ENCODE measurements at places on chromosomes 5 and 9. TPM values are rescaled to one million over a fixed set of nuclear protein-coding genes. Genes with fewer than 3 reads are reported as not detected.

DNA sequence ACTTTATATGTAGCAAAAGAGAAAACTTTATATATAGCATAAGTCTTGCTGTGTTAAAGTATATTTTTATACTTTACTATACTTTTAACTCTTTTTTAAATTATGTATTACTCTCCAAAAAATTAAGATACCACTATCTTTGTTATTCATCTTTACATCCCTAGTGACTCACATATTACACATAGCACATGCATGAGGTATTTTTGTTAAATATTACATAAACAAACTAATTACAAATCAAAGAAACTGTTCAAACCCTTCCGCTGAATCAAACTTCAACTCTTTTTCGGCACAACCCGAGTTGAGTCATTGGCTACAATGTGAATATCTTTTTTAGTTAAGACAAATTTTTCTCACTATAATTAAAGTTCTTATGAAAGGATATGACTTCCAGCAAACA lies 32.1 kb downstream of the NADK2 start:
- no peak for DNase-seq

Gene AHRR
- 1.0 TPM for polyA plus RNA-seq

- DNase-seq = no peak
Observed at GRCh38 chr9:79000230-79001002, 571.3 kb upstream of the TLE4 start.

DNA sequence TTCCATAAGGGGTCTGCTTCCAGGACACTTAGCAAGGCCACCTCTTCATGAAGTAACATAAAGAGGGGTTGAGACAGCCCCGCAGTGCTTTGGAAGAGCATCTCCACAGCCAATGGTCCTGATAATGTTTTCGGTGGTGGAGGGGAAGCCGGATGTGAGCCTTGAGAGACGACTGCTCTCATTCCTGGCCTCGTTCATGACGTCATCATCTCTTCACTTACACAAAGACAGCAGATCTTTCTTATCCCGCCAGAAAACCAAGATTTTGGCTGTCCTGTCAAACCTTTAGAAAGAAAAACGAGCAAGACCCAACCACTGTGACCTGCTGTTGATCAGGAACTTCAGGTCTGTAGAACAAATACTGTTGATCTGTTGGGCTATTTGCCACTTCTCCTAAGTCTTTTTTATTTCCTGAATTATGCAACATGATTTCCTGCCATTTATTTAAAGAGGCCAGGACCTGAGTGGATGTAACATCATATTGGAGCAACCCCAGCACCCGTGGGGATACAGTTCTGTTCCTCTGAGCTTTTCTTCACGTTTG lies 89.0 kb upstream of the IRX2 start:
- peak; percentile 13 for DNase-seq

DNA sequence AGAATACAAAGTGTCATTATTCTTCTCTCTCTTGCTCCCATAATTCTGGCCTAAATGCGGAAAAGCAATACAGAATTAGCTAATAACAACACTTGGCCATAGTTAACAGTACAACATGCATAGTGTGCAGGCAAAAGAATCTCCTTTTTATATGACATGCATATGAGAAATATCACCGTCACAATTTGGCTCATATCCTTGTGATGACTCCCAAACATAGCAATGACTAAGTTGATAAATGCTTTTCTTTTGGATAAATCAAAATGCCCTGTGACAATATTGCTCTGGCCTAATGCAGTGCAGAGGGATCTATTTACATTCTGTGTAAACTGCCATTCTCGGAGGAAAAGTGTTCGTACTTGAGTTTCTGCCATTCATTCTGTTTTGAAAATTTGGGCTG lies 121.9 kb upstream of the GHR start:
- peak; percentile 12 for DNase-seq

- DNase-seq = no peak
Observed at GRCh38 chr5:35246900-35247647, 16.8 kb upstream of the PRLR start.

Gene ABLIM3
- polyA plus RNA-seq = 57.2 TPM

GRCh38 chr9:124013309-124014210 lies 2.0 kb downstream of the LHX2 start:
- no peak for DNase-seq

- DNase-seq = no peak
Observed at GRCh38 chr9:131407717-131408195, 13.9 kb downstream of the PRRC2B start.

Gene HMCN2
- 4.8 TPM for polyA plus RNA-seq

GRCh38 chr5:121019106-121019505 lies 555.0 kb downstream of the PRR16 start:
- no peak for DNase-seq

Gene EXOSC2
- 19.7 TPM for polyA plus RNA-seq

Gene SOWAHA
- 0.04 TPM for polyA plus RNA-seq

GRCh38 chr9:97109194-97109811 lies 70.4 kb upstream of the CTSV start:
- DNase-seq = no peak

DNA sequence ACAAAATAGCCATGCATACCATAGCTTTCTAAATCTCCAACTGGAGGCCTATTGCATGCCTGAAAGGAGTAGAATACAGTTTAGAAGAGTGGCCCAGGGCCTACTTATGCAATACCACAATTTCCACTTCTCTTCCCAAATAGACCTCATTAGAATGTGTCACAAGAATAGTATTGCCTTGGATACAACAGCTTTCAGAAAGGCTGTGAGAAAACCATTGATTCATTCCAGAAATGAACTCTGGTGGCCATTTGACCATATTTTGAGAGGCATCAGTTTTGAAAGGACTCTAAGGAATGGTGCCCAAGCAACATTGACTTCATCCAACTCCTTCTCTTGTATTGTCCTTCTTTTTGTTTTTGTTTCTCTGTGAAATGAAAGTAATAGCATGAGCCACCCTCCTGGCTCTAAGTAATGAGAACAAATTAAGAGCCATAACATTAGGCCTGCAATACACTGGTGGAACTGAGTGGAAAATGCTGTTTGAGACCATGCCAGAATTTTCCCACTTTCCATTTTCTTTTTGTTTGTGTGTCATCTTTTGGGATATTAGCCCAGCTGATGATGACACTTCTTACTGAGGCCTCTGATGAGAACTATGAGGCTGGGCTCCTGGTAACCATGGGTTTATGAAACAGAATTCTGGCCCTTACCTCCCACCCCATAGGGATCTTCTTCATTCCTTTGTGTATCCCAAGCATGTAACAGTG lies 90.2 kb downstream of the TMEM174 start:
- DNase-seq = no peak

Gene SPINK1
- not detected for polyA plus RNA-seq

Gene SLC6A19
- polyA plus RNA-seq = 0.04 TPM

DNA sequence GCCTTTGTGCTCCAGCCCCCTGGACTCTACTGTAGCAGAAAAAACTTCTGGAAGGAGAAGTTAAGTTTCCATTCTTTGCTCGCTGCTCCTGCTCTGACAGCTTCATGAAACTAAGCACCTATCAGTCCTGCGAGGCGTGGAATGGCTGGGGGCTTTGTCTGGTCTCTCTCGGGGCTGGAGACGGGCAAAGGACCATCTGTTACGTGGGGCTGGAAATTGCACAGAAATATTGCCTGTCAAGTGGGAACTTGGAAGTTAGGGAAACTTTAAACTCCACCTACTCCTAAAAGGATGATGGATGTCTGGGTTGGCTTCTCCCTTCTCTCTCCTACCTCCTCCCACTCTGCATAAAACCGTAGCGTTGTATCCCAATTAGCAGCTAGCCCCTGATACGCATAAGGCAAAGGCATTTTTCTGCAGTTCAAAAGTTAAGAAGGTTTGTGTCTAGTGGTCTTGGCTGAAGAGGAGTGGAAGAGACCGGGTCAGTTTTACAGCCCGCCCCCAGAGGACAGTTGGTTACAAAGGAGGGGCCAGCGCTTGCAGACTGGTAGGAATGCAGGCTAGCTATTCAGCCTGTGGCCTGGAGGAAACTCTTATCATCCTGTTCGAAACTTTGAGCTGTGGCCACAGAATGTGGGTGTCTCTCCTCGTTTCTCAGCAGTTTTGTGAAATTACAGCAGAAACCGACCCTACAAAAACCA lies 1.3 kb downstream of the FBXL7 start:
- DNase-seq = peak; percentile 74

Gene ENTR1
- 22.4 TPM for polyA plus RNA-seq

Gene TSSK1B
- 0.12 TPM for polyA plus RNA-seq

DNA sequence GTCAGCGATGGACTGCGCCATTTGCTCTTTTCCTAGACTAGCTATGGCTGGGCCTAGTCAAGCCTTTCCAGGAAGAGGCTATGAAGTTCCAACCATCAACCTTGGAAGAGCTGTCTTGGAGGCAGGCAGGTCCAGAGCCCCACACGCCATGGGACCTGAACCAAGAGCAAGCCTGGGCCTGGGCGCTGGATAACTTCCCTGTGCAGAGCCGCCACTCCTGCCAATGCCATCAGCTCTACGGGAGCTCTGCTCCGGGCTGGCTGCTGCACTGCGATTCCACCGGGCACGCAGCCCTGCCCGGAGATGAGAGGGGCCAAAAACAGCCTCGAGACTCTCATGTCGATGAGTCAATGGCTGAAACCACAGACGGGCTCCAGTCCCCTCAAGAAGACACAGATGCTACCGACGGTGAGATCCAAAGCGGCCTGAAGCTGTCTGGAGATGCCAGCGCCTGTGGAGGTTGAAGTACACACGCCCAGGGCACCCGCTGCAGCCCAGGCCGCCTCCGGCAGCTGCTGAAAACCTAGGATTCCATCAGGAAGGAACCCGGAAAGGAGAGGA lies 103.7 kb upstream of the SELENOP start:
- DNase-seq = no peak

Gene OBP2A
- polyA plus RNA-seq = not detected

DNA sequence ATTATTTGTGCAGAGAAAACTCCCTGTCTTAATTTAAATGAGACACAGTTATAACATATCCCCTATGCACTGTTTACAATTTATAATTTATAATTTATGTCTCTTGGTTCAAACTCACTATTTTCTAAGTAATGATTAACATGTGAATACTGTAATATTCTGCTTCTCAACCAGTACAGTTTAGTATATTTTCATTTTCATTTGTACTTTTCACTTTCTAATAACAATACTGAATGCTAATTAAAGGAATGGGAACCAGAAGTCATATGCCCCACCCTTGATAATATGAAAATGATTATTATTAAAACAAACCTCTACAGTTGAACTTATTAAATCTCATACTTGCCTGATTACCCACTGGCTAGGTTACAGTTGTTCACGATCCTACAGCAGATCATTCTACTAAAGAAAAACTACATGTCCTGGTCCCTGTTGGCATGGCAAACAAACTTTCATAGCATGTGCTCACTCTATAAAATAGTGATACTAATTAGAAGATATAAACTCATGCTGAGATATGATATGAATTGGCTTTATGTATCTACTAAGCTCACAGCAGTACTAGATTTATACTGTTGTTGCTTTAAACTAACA lies 66.4 kb downstream of the POU5F2 start:
- DNase-seq = no peak

- DNase-seq = no peak
Observed at GRCh38 chr9:94507531-94508258, 47.2 kb upstream of the PCAT7 start.

Gene PKN3
- 8.6 TPM for polyA plus RNA-seq

GRCh38 chr5:158080112-158080511 lies 221.2 kb upstream of the CLINT1 start:
- DNase-seq = no peak

DNA sequence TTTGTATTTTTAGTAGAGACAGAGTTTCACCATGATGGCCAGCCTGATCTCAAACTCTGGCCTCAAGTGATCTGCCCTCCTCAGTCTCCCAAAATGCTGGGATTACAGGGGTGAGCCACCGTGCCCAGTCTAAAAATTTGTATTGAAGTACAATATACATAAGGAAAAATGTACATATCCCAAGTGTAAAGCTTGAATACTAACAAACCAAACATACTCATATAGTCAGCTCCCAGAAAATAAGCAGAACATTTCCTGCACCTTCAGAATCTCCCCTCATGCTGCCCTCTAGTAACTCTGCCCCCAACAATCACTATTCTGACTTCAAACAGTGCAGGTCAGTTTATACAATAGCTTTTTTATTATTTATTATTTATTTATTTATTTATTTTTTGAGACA lies 1.6 kb upstream of the NOL6 start:
- no peak for DNase-seq

Gene WNT8A
- not detected for polyA plus RNA-seq

Gene OR13C2
- polyA plus RNA-seq = not detected

DNA sequence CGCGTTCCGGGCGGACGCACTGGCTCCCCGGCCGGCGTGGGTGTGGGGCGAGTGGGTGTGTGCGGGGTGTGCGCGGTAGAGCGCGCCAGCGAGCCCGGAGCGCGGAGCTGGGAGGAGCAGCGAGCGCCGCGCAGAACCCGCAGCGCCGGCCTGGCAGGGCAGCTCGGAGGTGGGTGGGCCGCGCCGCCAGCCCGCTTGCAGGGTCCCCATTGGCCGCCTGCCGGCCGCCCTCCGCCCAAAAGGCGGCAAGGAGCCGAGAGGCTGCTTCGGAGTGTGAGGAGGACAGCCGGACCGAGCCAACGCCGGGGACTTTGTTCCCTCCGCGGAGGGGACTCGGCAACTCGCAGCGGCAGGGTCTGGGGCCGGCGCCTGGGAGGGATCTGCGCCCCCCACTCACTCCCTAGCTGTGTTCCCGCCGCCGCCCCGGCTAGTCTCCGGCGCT lies at the start of gene DAPK1:
TSS of gene DAPK1 (plus strand) at position 264 of the 442 bp plus-strand sequence. CDS start 1,211 bp downstream, outside the sequence.
- DNase-seq = peak; percentile 88

Gene RNF208
- polyA plus RNA-seq = 2.8 TPM

DNA sequence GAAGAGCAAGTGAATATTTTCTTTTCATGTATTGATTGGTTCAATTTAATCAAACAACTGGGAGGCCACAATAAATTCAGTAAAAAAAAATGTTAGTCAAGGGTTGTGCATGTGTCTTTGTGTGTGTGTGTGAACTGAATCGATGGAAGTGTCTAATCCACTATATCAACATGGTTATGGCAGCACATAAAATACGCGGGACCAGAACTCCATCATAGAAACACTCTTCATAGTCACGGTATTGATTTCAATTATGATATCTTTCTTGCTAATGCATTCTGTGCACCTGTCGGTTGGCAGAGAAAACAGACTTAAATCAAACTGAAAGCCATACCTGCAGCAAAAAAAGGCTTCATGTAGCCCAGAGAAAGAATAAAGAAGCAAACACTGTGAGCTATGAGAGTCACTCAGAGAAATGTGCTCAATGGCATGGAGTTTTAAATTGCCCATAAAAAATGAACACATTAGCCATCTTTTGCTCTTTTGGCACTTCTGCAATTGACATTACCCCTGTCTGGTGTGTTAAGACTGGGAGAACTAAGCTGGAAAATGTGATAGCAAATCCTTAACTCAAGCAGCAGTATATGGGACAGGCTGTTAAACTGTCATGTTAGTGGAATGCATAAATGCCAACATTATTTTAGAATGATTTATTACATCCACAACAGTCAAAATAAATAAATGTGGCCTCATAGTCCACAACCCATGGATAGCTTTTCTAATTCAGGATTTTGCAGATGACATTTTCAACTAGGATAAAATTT lies 642.4 kb upstream of the C9orf72 start:
- DNase-seq = no peak

DNA sequence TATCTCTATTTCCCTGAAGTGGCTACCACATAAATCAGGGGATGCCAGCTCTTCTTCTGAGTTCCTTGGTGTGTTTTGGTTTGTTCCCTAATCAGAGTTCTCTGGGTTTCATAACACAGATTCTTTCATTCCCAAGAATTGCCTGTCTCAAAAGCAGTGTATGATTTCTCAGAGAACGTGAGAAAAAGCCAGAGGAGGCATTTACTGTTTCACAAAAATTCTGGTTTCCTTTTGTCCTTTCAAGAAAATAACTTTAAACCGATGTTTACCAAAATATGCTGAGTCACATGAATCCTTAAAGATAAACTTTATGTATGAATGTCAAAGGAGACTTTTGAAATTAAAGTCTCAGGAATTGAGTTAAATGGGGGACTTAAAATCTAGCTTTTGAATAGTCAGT lies 314.3 kb downstream of the EBF1 start:
- DNase-seq = no peak

Gene COL5A1
- polyA plus RNA-seq = 479 TPM

Gene ZDHHC21
- polyA plus RNA-seq = 17.9 TPM

Gene PRXL2C
- polyA plus RNA-seq = 10.6 TPM
